Activated CD8-positive, alpha-beta memory T cell treated with anti-CD3 and anti-CD28 coated beads for 1 hour (primary cell): ENCODE measurements at places on chromosomes 7 and 10.

- no peak for DNase-seq
These were observed 121.4 kb upstream of the PHYHIPL start for GRCh38 chr10:59055045-59055444.

DNA sequence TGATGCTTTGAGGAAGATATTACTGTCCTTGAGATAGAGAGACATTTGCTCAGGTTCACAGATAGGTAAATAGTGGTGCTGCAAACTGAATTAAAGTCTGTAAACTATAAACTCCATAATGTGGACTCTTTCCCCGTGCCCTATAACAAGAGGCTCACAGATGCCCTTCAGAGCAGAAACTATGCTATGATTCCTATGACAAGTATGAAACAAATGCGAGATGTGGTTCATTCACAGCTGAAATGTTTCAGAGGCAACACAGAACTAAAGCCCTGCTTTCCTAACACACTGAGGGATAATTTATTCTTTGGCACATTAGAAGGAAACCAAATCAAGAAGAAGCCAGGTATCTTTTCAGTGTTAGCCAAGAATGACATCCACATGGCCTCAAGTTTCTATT is 13.4 kb downstream of the CHUK start:
- no peak for DNase-seq

DNA sequence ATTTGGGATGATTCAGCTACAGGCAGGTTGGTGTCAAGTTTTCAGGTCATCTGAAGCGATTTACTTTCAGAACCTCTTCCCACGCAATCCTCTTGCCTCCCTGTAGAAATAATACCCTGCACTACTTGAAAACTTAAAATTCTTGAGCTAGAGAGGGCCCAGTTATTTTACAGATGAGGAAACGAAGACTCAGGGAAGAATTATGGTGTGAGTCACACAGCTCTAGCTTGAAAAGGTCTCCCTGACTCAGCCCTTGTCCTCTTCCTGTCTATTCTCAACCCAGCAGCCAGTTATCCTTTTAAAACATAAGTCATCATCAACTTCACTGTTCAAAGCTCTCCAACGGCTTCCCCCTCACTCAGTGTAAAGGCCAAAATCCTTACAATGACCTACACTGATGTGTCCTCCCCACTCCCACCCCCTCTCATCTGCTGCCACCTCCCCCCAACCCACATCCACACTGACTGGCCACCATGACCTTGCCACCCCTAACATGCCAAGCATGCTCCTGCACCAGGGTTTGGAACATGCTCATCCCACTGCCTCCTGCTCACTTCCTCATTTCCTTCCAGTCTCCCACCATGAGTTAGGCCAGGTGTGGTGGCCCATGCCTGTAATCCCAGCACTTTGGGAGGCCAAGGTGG is 3.4 kb downstream of the DNMBP start:
- DNase-seq, result no peak

- DNase-seq, result no peak
These were observed 10.4 kb downstream of the GRM3 start for GRCh38 chr7:86653919-86654659.

DNA sequence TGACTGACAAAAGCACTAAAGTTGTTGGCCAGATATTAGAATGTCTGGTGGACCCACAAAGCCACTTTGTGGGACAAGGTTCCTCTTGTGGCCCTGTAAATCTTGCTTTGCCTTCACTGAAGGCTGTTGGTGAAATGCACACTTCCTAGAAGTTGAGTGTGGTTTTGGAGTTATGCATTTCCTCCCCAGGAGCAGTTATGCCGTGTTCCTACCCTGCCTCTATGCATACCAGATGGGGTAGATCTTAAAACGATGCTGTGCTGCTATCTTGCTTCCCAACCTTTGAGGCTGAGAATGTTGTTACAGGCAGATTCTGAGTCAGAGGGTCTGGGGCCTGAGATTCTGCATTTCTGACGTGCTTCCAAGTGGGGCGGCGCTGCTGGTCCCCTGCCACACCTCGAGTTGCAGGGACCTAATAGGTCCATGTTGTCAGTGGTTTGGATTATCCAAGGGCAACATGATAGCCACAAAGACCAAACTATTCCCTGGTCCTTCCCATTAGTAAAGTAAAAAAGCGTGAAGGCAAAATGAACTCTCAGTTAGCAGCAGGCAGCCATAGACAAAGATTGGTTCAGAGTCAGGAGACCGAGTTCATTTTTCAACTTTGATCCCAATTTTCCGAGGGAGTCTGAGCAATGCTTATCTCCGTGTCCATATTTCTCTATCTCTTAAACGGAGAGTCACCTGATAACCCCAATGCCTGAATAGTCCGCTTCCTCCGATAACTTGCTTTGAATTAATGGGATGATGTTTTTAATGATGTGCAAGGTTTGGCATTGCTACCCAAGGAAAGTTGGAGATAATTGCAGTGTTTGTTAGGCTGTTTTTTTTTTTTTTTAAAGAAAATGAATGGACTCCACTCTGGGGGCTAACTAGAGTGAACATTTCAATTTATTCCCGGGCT is 55.8 kb downstream of the CDHR3 start:
- no peak for DNase-seq

GRCh38 chr10:71736570-71736952 is 17.0 kb upstream of the C10orf105 start:
- no peak for DNase-seq

DNA sequence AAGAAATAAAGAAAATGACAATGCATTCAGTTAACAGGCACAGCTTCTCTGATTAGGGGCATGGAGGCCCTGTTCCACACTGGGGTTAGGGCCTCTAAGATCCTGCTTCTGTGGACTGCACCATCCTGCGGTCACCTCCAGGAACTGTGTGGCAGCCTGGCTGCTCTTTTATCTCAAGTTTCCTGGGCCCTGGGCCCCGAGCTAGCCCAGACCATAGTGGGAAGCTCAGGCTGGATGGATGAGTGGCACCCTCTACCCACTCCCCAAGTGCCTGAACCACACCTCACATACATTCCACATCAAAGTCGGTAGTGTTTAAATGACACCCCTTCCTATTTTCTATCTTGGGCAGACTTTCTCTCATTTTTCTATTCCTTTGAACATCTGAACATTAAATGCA is 461.5 kb upstream of the MKI67 start:
- no peak for DNase-seq

DNA sequence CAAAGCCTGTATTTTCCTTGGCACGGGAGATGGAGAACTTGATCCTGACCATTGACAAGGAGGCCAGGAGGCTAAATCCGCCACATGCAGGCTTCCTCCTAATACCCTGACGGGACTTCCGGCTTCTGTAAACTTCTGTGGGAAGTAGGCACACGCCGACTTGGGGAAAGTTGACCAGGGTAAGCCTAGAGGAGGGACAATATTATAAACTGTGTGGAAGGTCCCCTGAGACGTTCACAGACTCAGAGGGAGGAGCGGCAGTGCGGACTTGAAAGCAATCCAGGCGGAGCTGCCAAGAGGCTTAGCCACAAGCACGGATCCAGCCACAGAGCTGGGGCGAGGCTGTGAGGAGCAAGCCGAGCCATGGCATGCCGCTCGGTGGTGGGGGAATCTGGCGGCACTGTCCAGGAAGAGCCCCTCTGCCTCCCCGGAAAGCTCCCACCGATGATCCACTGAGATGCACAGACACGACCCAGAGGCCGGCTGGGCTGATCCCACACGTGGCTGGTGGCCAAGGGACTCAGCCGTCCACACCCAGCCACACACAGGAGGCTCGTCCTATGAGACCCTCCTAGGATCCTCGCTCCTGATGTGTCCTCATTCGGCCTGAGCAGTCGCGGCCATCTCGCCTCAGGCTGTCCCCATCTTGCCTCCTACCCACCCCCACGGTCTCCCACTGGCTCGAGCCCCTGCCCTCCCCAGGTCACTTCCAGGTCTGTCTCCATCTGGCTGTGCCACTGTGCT is 40.0 kb upstream of the INSIG1 start:
- no peak for DNase-seq

- DNase-seq, result no peak
These were observed 70.4 kb downstream of the FAM185A start for GRCh38 chr7:102819151-102819550.

- DNase-seq, result no peak
These were observed 178.3 kb downstream of the SEM1 start for GRCh38 chr7:96531331-96531730.

DNA sequence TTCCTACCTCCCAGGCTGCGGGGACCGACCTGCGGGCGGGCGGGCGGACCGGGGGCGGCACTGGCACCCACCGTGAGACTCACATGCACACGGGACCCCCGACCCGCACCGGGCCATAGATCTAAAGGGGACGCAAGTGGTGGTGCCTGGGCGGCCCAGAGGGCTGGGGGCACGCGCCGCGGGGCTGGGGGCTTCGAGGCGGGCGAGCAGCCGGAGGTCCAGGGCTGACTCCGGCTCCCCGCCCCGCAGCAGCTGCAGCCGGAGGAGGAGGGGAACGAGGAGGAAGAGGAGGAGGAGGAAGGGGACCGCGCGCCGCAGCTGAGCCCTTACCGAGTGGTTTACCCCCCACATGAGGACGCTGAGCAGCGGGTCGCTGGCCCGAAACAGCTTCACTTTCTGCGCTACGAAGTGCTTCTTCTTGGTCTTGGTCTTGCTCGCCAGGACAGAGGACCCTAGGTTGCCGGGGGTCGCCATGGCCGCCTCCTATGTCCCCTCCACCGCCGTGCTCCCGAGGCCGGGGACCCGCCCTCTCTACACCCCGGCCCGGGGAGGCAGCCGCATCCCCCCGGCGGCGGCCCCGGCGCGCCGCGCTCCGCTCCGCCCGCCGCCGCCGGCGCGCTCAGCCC is 412 bp downstream of the PIP4K2A start:
- DNase-seq, result peak; percentile 21

DNA sequence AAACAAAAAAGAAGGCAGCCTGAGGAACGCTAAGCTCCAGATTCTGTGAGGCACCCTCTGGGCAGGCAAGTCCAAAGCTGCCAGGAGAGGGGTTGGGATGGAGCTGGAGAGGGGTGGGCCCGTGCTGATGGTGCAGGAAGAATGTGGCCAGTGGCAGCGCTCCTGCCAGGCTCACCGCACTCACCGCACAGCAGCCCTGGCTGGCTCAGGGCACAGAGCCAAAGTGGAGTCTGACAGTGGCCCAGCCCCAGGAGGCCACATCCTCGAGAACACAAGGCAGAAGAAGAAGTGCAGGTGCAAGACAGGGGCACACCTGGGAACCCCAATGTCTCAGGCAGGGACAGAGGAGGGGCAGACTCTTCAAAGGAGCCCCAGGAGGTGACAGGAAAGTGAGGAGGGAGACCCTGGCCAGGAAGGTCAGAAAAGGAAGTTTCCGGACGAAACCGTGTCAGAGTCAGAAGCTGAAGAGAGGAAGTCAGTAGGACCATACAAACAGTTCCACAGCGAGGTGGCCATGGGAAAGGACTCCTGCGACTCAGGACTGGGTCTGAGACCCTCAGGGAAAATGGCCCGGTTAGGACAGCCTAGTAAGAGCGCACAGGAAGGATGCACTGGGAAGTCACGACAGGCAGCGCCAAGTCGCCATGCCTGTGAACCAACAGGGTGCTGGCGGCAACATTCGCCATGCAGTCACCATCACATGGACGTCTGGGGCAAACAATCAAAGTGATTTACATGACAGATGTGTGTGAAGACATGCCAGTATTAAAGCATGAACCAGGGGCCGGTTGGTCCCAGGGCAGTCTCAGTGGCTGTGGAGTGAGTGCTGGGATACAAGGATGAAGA is 54.4 kb downstream of the COBL start:
- no peak for DNase-seq

DNA sequence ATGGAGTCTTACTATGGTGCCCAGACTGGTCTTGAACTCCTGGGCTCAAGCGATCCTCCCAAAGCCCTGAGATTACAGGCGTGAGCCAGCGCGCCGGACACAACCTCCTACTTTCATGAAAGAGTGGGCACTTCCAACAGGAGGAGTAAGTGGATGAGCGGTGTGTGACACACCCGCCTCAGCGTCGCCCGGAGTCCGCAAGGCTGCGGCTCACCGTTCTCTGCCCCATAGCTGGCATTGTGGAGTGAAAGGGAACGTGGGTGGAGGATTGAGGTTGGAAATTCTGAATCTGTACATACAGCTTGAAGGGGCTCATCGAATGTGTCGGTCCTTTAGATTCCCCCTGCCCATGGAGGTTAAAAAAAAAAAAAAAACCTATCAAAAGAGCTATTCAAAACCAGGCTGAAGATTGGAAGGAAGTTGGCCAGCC is 524 bp upstream of the PRXL2A start:
- no peak for DNase-seq

DNA sequence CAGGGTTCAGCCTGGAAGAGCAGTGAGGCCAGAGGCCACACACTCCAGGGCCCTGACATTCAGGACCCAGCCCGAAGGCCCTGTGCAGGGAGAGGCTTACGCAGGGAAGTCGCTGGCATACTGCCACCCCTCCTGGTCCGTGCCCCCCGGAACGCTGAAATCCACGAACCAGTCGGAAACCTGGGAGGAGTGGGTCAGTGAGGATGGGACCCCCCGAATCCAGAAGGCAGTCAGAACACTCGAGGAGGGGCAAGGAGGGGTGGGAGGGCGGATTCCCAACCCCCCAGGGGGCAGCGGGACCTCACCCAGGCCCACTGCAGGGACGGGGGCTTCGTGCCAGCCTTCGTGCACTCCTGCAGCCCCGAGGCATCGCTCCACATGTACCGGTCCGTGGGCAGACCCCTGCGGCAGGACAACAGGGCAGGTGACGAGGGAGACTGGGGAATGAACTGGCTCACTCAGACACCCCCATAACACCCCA is 13.5 kb downstream of the BHLHA15 start:
- DNase-seq, result no peak

- no peak for DNase-seq
These were observed 320.0 kb downstream of the ZNF716 start for GRCh38 chr7:57769958-57770357.

- DNase-seq, result no peak
These were observed 96.9 kb upstream of the CCDC71L start for GRCh38 chr7:106757846-106758245.

DNA sequence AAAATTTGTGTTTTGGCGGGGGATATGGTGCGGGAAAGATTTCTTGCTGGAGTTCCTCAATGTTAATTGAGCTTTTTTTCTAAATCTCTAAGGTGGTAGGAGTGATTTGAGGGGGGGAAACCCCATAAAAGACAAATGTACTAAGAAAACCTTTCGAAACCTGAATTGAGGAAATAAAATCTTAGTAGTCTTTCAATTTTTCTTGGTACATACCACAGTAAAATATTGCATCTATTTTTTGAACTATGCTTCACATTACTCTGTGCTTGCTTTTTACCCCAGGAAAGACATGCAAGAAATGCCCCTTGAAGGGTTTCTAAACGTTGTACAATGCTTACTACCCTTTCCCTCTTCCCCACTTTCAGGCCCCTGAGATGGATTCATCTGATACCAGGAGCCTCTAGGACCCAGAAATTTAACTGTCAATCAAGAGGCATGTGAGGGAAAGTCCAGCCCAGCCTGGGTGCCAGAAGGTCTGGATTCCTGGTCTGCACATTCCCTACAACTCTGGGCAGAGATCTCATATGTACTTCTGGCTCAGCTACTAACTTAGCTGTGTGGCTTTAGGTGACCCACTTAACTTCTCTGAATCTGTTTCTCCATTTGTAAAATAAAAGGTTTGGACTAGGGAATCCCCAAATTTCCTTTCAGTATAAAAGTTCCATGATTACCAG is 5.8 kb upstream of the PDCD4 start:
- no peak for DNase-seq

- no peak for DNase-seq
These were observed 62.0 kb upstream of the NAMPT start for GRCh38 chr7:106346678-106347217.

GRCh38 chr7:158959954-158960353 is 103.6 kb downstream of the DYNC2I1 start:
- DNase-seq, result no peak
